COLO829 (cell line): ENCODE measurements at places on chromosomes 1 and 21.
A peak's percentile ranks its signal among the peaks of the same experiment; 100 is the strongest.

DNA sequence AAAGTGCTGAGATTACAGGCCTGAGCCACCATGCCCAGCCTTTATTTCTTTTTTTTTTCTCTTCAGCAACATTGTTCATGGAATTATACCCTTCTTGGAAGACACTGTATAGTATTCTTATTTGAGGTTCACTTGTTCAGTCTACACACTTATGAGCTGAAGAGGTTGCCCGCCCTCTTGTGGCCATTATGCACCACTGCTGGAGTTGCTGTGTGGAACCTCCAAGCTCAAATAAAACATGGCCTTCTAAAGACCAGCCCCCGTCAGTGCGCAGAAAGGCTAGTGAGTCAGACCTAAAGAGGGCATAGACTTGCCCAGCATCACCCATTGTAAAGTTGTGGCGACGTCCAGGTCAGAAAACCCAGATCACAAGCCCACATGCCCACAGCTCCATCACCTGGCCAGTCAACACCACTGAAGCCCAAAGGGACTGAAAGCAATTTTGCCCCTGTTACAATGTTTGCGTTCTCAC is 20.4 kb downstream of the LURAP1 start:
- peak; percentile 59 for DNase-seq

GRCh38 chr1:12255913-12256312 is 26.1 kb downstream of the VPS13D start:
- no peak for DNase-seq

- no peak for DNase-seq
Measured at GRCh38 chr1:40855513-40855912, 6.7 kb downstream of the CITED4 start.

DNA sequence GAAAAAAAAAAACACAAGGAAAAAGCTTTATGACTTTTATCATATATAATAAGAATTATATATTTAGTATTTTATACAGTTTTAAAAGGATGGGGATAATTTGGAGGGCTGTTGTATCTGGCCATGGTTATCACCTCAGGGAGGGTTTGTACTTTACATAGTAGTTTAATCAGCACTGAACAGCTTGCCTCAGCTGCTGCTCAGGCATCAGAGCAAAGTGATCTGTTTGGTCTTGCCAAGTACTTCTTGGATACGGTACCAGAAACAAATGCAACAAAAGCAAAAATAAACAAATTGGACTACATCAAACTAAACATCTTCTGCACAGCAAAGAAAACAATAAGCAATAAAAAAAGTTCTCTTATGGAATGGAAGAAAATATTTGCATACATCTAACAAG is 2.6 kb upstream of the SPTA1 start:
- DNase-seq, result no peak

GRCh38 chr1:188429386-188429785 is 1600.6 kb downstream of the PLA2G4A start:
- DNase-seq, result no peak

GRCh38 chr21:35342440-35342839 is 293.3 kb upstream of the RUNX1 start:
- DNase-seq, result no peak

DNA sequence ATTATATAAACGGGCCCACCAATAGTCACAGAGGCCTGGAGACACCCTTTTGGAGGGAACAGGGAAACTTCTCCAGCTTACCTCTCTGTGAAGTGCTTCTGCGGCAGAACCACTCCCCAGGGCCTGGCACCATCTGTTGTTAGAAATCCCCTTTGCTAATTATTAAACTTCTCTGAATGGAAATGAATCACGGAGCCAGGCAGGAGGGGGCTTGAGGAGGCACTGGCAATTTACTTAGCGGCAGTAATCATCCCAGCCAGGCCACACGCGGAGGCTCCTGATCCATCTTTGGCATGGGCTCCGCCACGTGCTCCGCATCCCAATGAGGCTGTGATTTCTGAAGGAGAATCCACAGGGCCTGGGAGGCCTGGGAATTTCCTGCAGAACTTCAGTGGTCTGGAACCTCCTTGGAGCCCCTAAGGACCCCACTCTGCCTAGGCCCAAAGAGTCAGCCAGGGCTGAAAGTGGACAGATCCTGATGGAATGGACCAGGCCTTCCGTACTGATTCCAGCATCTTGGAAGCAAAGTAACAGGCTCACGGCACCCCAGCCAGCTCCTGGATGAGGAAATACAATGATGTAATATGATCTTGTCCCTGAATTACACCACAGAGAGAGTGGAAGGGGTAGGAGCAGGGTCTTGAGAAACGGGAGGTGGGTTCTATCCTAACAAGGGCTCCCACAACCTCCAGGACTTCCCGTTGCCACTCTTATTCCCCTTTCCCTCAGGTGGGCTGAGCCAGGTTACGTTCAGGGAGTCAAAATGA is 62.3 kb downstream of the GRIK3 start:
- DNase-seq, result no peak

DNA sequence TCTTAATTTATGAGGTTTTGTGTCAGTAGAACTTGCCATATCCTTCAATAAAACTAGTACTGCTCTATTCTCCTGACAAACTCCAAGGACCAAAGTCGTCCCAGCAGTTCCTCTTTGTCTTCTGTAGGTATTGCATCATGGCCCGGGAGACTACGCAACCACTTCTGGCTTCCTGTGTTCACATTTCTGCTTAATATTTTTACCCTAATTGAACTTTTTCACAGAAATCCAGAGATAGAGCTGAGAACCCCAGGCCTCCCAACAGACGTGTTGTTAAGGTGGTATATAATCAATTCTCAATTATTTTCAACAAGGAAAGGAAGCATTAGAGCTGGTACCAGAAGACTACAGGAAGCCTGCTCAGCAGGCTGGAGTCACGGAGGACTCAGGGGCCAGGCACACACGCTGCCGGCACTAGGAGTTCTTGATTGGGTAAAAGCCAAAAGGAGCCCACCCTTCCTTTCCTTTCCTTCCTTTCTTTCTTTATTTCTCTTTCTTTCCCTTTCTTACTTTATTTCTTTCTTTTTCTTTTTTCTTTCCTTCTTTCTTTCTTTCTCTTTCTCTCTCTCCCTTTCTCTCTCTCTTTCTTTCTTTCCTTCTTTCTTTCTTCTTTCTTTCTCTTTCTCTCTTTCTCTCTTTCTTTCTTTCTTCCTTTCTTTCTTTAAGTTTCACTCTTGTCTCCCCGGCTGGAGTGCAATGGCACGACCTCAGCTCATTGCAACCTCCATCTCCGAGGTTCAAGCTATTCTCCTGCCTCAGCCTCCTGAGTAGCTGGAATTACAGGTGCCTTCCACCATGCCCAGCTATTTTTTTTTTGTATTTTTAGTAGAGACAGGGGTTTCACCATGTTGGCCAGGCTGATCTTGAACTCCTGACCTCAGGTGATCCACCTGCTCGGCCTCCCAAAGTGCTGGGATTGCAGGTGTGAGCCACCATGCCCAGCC is 173.7 kb downstream of the ZBTB18 start:
- DNase-seq, result no peak

- DNase-seq, result no peak
Measured at GRCh38 chr1:185281245-185281644, 35.8 kb downstream of the IVNS1ABP start.
